ENCODE measurements at places on chromosomes 3 and 15. TPM values are rescaled to one million over a fixed set of nuclear protein-coding genes. Genes with fewer than 3 reads are reported as not detected.
A peak's percentile ranks its signal among the peaks of the same experiment; 100 is the strongest.

DNA sequence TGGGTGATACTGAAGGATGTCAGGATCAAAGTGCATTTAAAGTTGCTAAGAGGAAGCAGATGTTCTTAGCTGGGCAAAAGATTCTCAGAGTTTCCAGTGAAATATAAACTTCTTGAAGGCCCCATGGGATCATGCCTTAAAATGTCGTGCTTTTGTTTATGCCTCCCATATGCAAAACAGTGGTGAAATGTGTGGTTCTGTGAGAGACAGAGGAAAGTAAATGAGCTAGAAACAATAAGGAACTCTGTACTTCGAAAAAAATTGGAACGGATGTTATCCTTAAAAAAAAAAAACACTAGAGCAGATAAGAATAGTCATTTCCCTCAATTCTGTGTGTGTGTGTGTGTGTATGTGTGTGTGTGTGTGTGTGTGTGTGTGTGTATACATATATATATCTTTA is 497.0 kb upstream of the TBL1XR1 start:
- DNase-seq = no peak
- no peaks in the 10 kb centered on the region for H3K36me3 ChIP-seq
- peaks cover 3% of the 10 kb centered on the region for H3K4me1 ChIP-seq
- H3K27ac ChIP-seq = no peak overlapping the region
- no peaks in the 10 kb centered on the region for H3K27me3 ChIP-seq
- no peak overlapping the region for H3K4me3 ChIP-seq

The SNX4 gene
- polyA plus RNA-seq = 52.7 TPM

- no peak overlapping the region for H3K27ac ChIP-seq
- no peaks in the 10 kb centered on the region for H3K36me3 ChIP-seq
- peak; percentile 90 for DNase-seq
- H3K4me1 ChIP-seq = no peaks in the 10 kb centered on the region
- H3K27me3 ChIP-seq = peaks cover 5% of the 10 kb centered on the region
Observed at GRCh38 chr3:96813134-96813819, 1.1 kb upstream of the EPHA6 start.

The DAG1 gene
- 3.8 TPM for polyA plus RNA-seq

The DNASE1L3 gene
- 2.9 TPM for polyA plus RNA-seq

DNA sequence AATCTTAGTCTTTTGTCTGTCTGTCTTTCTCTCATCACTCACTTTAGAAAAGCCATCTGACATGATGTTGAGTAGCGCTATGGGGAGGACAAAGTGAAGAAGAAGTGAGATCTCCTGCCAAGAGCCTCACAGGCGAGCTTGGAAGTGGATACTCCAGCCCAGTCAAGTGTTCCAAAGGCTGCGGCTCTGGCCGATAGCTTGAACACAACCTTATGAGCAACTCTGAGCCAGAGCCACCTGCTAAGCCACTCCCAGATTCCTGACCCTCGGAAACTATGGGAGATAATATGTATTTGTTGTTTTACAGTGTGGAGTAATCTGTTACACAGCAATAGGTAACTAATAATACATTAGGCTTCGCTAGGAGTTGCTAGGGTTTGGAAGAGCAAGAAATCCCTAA is 76.2 kb downstream of the MB21D2 start:
- peaks cover 31% of the 10 kb centered on the region for H3K4me1 ChIP-seq
- peak; percentile 90 for DNase-seq
- H3K27ac ChIP-seq = peak overlapping the region; percentile 42
- H3K4me3 ChIP-seq = no peak overlapping the region
- H3K36me3 ChIP-seq = peaks cover 4% of the 10 kb centered on the region

DNA sequence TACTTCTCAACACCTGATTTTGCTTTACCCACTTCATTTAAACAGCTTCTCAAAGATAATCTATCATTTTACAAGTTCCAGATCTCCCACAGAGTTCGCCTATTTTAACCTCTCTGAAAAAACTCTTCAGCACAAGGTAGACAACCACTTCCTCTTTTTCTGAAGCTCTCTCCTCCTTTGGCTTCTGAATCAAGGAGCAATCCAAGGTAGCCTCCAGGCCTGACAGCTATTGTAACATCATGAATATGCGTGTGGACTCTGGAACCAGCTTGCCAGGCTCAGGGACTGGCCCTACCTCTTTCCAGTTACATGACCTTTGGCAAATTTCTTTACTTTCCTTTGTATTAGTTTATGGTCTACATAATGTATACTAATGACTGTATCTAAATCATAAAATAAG is 405.9 kb upstream of the ZNF385D start:
- H3K4me1 ChIP-seq = no peaks in the 10 kb centered on the region
- no peaks in the 10 kb centered on the region for H3K27me3 ChIP-seq
- DNase-seq = peak; percentile 61

- H3K27me3 ChIP-seq = no peaks in the 10 kb centered on the region
- DNase-seq = no peak
- peak overlapping the region; percentile 29 for H3K27ac ChIP-seq
- H3K4me1 ChIP-seq = peaks cover 51% of the 10 kb centered on the region
- no peaks in the 10 kb centered on the region for H3K36me3 ChIP-seq
Observed at GRCh38 chr3:57948080-57948671, 60.0 kb upstream of the FLNB start.

DNA sequence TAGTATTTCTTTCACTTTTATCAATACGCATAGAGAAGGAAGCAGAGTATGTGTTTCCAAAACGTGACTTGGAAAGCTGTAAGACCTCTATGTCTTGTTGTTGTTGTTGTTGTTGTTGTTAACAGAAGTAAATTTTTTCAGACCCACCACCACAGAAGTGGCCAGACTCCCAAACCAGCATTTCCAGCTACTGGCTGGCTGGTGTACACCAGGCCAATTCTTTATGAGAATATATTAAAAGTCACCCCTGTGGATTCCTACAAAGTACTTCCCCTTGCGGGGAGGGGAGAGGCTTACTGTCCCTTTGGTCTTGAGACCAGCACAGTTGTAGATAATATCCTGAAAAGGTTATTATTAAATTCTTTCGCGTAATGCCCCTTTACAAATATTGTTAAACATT is 1.6 kb upstream of the FOXP1 start:
- no peaks in the 10 kb centered on the region for H3K27me3 ChIP-seq
- H3K27ac ChIP-seq = peak overlapping the region; percentile 66
- no peak for DNase-seq
- peaks cover 2% of the 10 kb centered on the region for H3K4me1 ChIP-seq
- no peak overlapping the region for H3K4me3 ChIP-seq

DNA sequence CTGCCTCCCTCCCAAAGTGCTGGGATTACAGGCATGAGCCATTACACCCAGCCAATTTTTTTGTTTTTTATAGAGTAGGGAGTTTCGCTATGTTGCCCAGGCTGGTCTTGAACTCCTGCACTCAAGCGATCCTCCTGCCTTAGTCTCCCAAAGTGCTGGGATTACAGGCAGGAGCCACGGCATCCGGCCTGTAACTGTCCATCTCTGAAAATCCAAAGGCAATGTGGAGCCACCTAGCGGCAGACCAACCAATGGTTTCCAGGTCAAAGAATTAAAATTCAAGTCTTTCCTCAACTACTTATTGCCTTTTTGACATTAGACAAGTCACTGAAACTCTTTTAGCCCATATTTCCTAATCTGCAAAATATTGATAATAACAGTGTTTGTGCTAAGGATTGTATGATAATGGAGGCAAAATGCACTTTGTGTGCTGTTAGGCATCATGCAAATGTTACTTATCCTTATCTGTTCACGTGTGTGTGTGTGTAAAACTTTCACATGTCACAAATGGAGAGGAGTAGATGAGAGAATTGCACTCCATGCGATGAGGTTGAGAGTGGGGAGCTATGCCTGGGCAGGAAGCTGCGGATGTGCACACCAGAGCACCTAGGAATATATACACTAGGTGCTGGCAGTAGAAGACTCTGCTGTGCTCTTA is 48.7 kb downstream of the COL8A1 start:
- H3K4me3 ChIP-seq = no peak overlapping the region
- no peaks in the 10 kb centered on the region for H3K36me3 ChIP-seq
- H3K4me1 ChIP-seq = no peaks in the 10 kb centered on the region
- no peak overlapping the region for H3K27ac ChIP-seq

The KLHL6 gene
- 0.22 TPM for polyA plus RNA-seq

The PLSCR2 gene
- not detected for polyA plus RNA-seq

The FRMD4B gene
- 9.7 TPM for polyA plus RNA-seq

The SRGAP3 gene
- polyA plus RNA-seq = 2.7 TPM

- H3K4me1 ChIP-seq = no peaks in the 10 kb centered on the region
- no peaks in the 10 kb centered on the region for H3K27me3 ChIP-seq
- DNase-seq = no peak
- no peaks in the 10 kb centered on the region for H3K36me3 ChIP-seq
- H3K4me3 ChIP-seq = no peak overlapping the region
Observed at GRCh38 chr3:111485086-111485485, 56.9 kb upstream of the CD96 start.

GRCh38 chr15:51172193-51172592 is 77.5 kb upstream of the TNFAIP8L3 start:
- no peak overlapping the region for H3K27ac ChIP-seq
- no peaks in the 10 kb centered on the region for H3K4me1 ChIP-seq
- DNase-seq = no peak
- no peaks in the 10 kb centered on the region for H3K36me3 ChIP-seq
- H3K27me3 ChIP-seq = no peaks in the 10 kb centered on the region
- no peak overlapping the region for H3K4me3 ChIP-seq

The EIF4E3 gene
- polyA plus RNA-seq = 14.8 TPM

- H3K4me3 ChIP-seq = peak overlapping the region; percentile 71
- H3K27me3 ChIP-seq = no peaks in the 10 kb centered on the region
- no peak for DNase-seq
- peak overlapping the region; percentile 92 for H3K27ac ChIP-seq
- H3K4me1 ChIP-seq = peaks cover 22% of the 10 kb centered on the region
Observed at GRCh38 chr3:136250903-136251460, 842 bp downstream of the PCCB start.

The C15orf62 gene
- 5.1 TPM for polyA plus RNA-seq

- no peak for DNase-seq
- no peak overlapping the region for H3K4me3 ChIP-seq
- H3K4me1 ChIP-seq = peaks cover 22% of the 10 kb centered on the region
- peaks cover 37% of the 10 kb centered on the region for H3K36me3 ChIP-seq
Observed at GRCh38 chr15:67100801-67101581, 35.6 kb downstream of the SMAD3 start.

The HYAL1 gene
- 4.5 TPM for polyA plus RNA-seq

Data from small intestine (tissue), 16 donors.